Skeletal muscle tissue (tissue), 5 donors: ENCODE measurements at places on chromosomes 3 and 15. TPM values are rescaled to one million over a fixed set of nuclear protein-coding genes. Genes with fewer than 3 reads are reported as not detected.

Gene STX19
- total RNA-seq, result not detected

Gene OSTN
- 6.8 TPM for total RNA-seq

Gene C2CD4A
- total RNA-seq, result not detected

Gene P2RY14
- 1.6 TPM for total RNA-seq

Gene SERPINI2
- total RNA-seq, result not detected

Gene THRB
- 3.1 TPM for total RNA-seq

Gene AP3B2
- not detected for total RNA-seq

Gene FBLN2
- total RNA-seq, result 35.5 TPM

Gene C3orf22
- total RNA-seq, result under 0.01 TPM

Gene GOLIM4
- total RNA-seq, result 23.5 TPM

Gene SPINK8
- not detected for total RNA-seq

Gene CISH
- total RNA-seq, result 4.7 TPM

Gene KBTBD13
- total RNA-seq, result 1.6 TPM

Gene RPL35A
- total RNA-seq, result 1,632 TPM

Gene CLDN11
- 1.6 TPM for total RNA-seq

Gene GPR27
- 1.6 TPM for total RNA-seq

Gene IGSF11
- 2.6 TPM for total RNA-seq

Gene CYP8B1
- total RNA-seq, result not detected

Gene ARGFX
- not detected for total RNA-seq

Gene RASGRF1
- not detected for total RNA-seq

Gene B3GALNT1
- total RNA-seq, result 18.8 TPM

Gene ANAPC13
- total RNA-seq, result 38.6 TPM

Gene ITIH1
- under 0.01 TPM for total RNA-seq

Gene PYGO1
- 10.4 TPM for total RNA-seq

Gene ADGRG7
- total RNA-seq, result not detected
